GM12891 (cell line): ENCODE measurements at places on chromosomes 2 and 18.

GRCh38 chr18:47781561-47781960 is 148.9 kb downstream of the SMAD2 start:
- DNase-seq, result no peak

DNA sequence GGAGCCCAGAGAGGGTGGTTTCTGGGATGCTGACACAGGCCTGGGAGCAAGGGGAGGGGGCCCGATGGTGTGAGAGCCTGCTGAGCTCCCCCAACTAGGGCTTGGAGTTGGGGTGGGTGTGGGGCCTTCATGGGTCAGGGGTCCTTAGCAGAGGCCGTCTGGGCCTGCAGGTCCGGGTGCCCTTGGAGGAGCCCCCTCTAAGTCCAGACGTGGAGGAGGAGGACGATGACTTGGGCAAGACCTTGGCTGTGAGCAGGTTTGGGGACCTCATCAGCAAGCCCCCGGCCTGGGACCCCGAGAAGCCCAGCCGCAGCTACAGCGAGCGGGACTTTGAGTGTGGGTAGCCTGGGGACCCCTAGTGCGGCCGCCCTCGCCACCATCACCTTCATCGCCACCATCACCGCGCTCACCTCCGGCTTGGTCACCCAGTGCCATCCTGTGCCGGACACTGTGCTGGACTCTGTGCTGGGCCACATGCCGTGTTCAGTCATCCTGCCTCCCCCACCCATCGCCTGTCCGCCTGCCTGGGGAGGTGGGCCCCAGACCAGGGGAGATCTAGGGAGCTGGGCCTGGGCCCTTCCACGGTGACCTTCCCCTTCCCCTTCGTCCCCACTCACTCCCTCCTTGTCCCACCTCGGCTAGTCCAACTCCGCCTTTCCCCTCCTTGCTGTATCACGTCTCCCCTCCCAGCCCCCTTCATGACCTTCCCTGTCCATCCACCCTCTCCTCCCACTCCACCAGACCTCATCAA is 980 bp downstream of the SLC4A3 start:
- DNase-seq, result no peak

- DNase-seq, result no peak
Observed at GRCh38 chr2:129205766-129206165, 773.7 kb upstream of the RAB6C start.

DNA sequence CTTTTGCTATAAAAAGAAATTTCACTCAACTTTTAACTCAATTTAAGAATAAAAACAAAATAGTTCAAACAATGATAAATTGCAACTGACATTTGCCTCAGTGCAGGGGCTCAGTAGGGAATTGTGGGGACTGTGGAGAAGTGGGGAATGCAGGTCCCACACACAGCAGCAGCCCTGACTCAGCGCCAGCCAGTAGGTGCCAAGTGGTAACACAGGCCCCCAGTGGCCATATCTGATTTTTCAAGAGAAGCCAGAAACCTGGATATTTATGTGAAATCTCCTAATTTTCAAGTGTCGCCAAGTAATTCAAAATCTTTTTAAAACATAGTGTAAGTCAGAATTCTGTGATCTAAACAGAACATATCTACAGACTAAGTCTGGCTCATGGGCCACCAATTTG is 186.3 kb downstream of the EN1 start:
- no peak for DNase-seq

- DNase-seq, result no peak
Observed at GRCh38 chr2:177077778-177078177, 134.8 kb upstream of the HNRNPA3 start.

- no peak for DNase-seq
Observed at GRCh38 chr2:171610824-171611223, 76.4 kb upstream of the DYNC1I2 start.

DNA sequence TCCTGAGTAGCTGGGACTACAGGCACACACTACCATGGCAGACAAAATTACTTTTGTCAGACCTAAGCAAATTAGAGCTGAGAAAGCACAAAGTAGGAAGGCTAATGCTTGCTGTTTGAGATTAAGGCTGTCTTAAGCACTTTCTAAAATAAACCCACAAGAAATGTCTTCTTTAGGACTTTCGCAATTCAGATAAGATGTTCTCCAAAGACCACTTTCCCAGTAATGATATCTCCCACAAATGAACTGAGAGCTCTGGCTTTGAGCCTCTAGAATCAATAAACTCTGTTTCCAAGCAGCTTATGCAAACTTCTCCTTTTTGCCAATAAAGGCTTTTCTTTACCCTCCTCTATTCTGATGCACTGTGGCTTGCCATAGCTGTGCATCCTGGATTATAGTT is 32.0 kb upstream of the GALNT1 start:
- no peak for DNase-seq

DNA sequence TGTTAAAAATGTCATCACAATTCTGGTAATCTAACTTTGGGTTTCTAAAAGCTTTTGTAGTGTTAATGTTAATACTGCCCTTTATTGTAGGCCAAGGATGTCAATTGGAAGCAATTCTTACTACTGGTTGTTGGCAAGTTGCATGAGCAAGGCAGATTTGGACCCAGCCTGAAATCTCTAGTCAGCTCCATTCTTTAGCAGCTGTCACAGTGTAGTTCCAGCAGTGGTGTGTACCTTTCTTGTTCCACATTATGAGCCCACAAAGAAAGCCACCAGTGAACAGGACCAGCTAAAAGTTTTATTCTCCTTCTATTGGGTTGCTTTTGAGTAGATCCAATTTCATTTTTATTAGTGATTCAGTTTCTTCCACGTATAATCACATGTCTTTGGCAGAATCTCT is 133.8 kb downstream of the CAMKMT start:
- no peak for DNase-seq

GRCh38 chr2:105798595-105798994 is 53.9 kb downstream of the NCK2 start:
- DNase-seq, result no peak

DNA sequence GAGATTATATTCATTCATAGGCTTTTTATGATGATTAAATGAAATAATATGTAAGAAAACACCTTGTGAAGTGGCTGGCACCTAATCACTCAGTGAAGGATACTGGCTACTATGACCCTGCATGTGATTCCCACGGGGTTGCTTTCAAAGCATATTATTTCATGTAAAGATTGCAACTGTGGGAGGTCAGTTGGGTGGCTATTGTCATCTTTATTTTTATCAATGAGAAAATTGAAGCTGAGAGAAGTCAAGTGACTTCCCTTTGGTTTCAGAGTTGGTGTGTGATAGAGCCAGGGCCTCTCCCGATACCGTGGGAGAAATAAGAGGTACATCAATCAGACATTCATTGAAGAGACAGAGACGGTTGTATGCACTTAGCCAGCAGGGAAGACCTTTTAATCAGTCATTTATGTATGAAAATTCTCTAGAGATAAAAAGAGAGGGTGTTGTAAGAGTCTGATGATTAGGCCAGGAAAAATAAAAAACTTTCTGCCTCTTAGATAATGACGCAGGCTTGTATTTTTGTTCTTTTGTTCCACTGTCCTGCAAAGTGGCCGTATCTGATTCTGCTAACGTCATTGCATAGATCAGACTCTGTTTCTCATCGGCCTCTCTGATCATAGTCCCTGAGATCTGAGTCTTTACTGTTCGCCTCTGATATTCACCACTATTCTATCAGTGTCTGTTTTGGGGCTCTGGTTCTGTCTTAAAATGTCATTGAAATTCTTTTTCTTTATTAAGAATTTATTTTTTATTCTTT is 50.5 kb downstream of the QPCT start:
- DNase-seq, result no peak

- no peak for DNase-seq
Observed at GRCh38 chr2:105446501-105446900, 47.6 kb upstream of the FHL2 start.

- no peak for DNase-seq
Observed at GRCh38 chr18:58993260-58993659, 128.6 kb downstream of the ZNF532 start.

- DNase-seq, result no peak
Observed at GRCh38 chr2:19100570-19100969, 257.9 kb downstream of the OSR1 start.

DNA sequence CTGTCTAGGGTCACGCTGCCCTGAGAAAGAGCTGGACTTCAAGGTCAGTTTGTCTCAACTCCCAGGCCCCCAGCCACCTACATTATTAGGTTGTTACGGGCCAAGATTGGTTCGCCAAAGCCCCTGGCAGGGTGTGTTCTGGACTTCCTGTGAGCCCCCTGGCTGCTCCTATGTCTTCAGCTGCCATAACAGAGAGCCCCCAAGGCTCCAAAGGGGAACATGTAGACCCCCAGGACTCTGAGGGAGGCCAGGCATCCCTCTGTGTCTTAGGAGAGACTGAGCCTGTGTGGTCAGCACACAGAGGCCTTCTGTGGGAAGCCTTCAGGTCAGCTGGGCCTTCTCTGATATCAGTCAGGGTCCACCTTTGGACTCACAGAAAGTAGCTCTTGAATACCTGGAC is 58.3 kb downstream of the INHBB start:
- no peak for DNase-seq

DNA sequence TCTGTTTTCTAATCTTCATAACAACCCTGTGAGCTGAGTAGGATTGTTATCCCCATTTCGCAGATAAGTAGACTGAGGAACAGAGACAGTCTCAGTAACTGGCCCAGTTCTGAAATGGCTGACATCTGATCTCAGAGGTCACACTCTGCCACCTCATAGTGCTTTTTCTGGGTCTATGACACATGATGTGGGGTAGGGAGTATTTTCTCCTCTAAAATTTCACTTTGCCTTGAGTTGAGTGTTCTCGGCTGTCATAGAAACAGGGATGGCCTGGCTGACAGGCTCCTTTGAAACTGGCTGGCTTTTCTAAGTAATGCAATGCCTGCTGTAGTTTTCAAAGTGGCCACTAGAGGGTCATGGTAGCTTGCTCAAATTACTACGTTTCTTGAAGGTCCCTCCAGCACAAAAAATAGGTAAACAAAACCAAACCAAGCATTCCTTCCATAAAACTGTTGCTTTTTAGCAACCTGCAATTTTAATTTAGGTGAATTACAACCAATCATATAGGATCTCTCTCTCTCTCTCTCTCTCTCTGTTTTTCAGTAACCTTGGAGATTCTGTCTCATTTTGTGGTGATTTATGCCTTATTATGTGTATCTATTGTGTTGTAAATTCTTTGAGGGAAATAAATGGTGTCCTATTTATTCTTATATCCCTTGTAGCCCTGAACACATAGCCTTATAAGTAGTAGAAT is 84.2 kb upstream of the TTN start:
- DNase-seq, result peak; percentile 5

DNA sequence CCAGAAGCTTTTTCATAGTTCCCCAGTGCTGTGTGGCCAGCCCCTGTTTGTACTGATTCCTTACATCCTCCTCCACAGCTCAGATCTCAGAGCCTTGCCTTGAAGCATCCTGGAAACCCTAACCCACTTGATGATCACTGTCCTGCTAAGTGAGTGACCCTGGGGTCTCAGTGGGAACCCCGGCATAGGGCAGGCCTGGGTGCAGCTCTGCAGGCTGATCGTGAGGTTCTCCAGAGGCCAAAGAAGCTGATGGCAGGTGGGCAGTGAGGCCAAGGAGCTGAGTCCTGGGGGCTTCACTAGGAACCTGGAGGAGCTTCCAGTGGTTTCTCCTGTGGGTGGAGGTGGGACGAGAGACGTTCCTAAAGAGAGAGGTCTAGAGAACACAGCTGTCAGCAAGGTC is 47.4 kb upstream of the BIN1 start:
- DNase-seq, result no peak

GRCh38 chr2:26114151-26114550 is 58.7 kb upstream of the GAREM2 start:
- no peak for DNase-seq

- no peak for DNase-seq
Observed at GRCh38 chr2:26387189-26387588, 14.5 kb upstream of the DRC1 start.

DNA sequence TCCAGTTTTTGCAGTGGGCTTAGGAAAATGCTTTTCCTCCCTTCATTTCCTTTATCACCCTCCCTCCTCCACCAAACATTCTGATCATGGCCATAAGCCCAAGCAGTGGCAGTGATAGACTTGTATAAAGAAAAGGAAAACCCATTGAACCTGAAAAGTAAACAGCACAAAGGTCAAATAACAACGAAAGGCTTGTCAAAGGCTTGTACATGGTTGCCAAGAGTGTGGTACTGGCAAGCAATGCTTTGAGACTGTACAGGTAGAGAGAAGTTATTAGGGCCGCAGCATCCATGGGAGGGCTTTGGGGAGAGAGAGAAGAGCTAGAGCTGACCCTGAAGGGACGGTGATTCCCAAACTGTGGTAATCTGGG is 2.1 kb upstream of the VWA3B start:
- no peak for DNase-seq

GRCh38 chr18:28523758-28524475 is 347.0 kb upstream of the CDH2 start:
- DNase-seq, result no peak
